ENCODE measurements at places on chromosomes 11 and 22. TPM values are rescaled to one million over a fixed set of nuclear protein-coding genes. Genes with fewer than 3 reads are reported as not detected.

GRCh38 chr22:43053176-43053575 is 36.0 kb downstream of the TTLL1 start:
- peaks cover 10% of the 10 kb centered on the region for H3K36me3 ChIP-seq
- H3K27me3 ChIP-seq: no peaks in the 10 kb centered on the region

The ZP1 gene
- total RNA-seq: 0.28 TPM

DNA sequence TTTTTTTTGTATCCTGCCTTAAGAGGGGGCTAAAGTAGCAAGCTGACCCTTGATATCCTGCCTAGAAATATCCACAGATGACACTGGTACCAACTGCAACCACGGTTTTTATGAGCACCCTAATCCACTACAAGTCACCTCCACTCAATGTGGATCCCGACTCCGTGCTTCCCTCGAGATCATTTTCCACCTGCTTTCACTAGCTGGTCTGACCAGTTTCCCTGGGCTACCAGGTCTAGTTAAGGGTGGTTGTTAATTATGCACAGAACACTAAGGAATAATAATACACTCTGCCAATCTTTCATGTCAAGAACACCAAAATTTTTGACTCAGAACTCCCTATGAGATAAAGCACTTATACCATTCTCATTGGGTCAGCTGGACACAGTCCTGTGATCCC is 82.3 kb downstream of the ABTB2 start:
- H3K36me3 ChIP-seq: no peaks in the 10 kb centered on the region
- H3K27ac ChIP-seq: peak overlapping the region; percentile 51
- no peak for DNase-seq
- no peak overlapping the region for H3K4me3 ChIP-seq
- peaks cover 4% of the 10 kb centered on the region for H3K4me1 ChIP-seq

DNA sequence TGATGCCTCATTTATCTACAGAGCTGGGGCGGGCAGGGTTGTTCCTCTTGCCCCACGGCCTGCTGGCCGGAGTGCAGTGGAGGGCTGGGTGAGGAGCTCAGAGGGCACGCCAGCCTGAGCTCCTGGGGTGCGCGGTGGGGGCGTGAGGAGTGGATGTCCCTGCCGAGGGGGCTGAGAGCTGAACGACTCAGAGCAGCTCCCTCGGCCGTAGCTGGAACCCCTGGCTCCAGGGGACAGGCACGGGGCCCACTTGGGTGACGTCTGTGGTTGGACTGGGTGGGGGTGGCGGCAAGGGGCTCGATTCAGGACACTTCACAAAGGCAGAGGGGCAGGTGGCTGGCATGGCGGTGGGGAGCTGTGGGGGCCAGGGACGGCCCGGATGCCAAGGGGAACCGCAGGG is 62.4 kb downstream of the TRMU start:
- no peaks in the 10 kb centered on the region for H3K36me3 ChIP-seq
- DNase-seq: no peak
- H3K27ac ChIP-seq: no peak overlapping the region

The IFITM10 gene
- total RNA-seq: under 0.01 TPM

DNA sequence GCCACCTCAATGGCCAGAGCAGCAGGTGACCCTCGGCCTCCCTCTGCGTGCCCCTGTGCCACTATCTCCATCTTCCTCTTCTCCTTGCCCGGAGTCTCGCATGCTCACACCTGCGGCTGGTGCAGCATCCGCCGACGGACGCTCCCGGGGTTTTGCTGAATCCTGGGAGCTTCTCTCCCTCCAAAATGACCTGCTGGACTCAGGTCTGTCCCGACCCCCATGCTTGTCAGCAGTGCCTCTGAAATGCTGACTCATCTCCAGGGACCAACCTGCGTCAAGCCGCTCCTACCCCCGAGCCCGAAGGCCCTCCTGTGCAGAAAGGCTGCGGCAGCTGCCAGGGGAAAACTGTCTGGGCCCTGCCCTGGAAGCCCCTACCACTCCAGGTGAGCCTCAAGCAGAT is 58.4 kb downstream of the CELSR1 start:
- H3K4me3 ChIP-seq: no peak overlapping the region
- H3K27me3 ChIP-seq: peaks cover 40% of the 10 kb centered on the region
- no peaks in the 10 kb centered on the region for H3K4me1 ChIP-seq
- no peak for DNase-seq
- H3K27ac ChIP-seq: no peak overlapping the region
- H3K36me3 ChIP-seq: no peaks in the 10 kb centered on the region

- H3K4me3 ChIP-seq: no peak overlapping the region
- H3K27ac ChIP-seq: no peak overlapping the region
- H3K36me3 ChIP-seq: peaks cover 19% of the 10 kb centered on the region
Measured at GRCh38 chr22:27874185-27874584, 44.9 kb downstream of the PITPNB start.

The ADAMTS15 gene
- total RNA-seq: 3.1 TPM

The BATF2 gene
- total RNA-seq: 0.56 TPM

- H3K4me1 ChIP-seq: no peaks in the 10 kb centered on the region
- H3K36me3 ChIP-seq: no peaks in the 10 kb centered on the region
- peak; percentile 36 for DNase-seq
- H3K4me3 ChIP-seq: no peak within 1 kb of the TSS
Measured at GRCh38 chr11:18046116-18046777, at the start of gene TPH1. TSS of gene TPH1 (minus strand) at chr11:18046269. CDS start at chr11:18040762, 5,507 bp downstream.
